ENCODE measurements at places on chromosomes 11 and 22.

DNA sequence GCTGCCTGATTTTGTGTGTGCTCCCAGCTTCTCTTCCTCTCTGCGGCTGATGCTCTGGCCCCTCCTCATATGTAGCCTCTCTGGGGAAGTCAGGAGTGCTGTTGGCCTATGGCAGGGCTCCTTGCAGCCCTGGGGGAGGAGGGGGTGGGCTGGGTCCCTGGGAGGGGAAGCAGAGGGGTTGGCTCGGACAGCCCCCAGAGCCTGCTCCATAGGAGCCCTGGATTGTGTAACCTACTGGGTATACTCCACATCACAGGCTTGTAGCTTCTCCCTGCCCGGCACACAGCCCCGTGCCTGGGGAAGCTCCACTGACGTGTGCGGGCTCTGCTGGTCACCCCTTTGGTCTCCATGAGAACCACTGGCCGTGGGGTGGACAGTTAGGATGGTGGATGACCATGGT lies 113.8 kb downstream of the ST3GAL4 start:
- DNase-seq: no peak

DNA sequence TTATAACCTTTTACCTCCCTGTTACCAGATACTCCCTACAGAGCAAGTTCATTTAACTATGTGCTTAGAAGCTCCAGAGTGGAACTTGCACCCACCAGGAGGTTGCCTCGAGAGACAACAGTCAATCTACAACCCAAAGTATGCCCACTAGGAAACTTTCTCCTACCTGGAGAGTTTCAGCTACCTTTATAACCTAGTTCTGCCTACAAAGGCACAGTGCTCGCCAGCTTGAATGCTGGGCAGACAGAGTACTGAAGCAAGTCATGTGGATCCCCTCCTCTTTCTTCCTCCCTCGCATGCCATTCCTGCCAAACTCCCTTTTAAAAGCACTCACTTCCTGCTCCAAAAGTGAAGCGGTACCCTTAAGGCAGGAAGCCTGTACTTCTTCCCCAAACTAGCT lies 258.9 kb downstream of the SWAP70 start:
- no peak for DNase-seq

- no peak for DNase-seq
Observed at GRCh38 chr11:7523416-7524210, 9.8 kb downstream of the PPFIBP2 start.

DNA sequence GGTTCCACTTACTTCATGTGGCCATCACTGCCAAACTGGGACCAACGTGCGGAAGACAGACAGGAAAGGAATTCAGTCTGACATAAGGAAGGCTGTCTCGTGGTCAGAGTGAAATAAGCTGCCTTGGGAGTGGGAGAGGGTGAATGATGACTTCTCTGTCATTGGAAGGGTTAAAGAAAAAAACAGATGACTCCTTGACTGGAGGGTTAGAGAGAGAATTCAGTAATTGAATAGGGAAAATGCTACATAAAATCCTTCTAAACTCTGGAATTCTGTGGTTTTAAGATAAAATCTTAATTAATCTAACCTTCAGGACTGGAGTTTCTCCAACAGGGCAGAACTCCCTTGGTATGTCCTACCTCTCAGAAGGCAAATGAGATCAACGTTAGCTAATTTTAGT lies 33.8 kb downstream of the RAB30 start:
- no peak for DNase-seq

DNA sequence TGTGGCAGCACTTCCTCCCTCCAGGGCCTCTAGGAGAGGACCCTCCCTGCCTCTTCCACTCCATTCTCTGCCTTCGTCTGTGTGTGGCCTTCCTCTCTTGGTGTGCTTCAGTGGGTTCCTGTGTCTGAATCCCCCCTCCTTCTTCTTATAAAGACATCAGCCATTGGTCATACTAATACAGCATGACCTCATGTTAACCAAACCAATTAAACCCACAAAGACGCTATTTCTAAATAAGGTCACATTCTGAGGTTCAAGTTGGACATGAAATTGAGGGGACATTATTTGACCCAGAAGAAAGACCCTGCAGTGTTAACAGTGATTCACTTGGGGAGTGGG lies 398.6 kb downstream of the SHANK2 start:
- DNase-seq: no peak

DNA sequence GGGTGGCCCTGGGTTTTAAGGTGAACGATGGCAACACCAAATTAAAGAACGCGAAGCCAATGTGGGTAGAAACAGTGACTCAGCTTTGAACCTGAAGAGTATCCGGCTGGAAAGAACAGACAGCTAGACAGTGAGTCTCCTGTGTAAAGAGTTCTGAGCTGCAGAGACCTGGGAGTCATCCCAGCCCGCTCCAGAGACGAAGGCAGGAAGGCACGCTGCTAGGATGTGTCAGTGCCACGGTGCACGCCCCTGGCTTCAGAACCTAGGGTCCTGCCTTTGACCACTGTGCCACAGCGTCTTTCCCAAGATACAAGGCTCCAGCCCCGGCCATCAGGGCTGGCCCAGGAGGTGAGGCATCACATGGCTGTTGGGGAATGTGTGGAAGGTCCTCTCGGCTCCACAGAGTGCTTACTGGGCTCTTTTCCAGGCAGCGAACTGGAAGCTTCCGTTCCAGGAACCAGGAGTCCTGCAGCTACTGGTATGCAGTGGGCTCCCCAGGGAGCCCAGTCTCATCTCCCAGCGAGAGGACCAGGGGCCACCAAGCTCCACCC lies 29.9 kb downstream of the LRFN4 start:
- no peak for DNase-seq

- no peak for DNase-seq
Observed at GRCh38 chr11:9573775-9574621, 528 bp downstream of the WEE1 start.

DNA sequence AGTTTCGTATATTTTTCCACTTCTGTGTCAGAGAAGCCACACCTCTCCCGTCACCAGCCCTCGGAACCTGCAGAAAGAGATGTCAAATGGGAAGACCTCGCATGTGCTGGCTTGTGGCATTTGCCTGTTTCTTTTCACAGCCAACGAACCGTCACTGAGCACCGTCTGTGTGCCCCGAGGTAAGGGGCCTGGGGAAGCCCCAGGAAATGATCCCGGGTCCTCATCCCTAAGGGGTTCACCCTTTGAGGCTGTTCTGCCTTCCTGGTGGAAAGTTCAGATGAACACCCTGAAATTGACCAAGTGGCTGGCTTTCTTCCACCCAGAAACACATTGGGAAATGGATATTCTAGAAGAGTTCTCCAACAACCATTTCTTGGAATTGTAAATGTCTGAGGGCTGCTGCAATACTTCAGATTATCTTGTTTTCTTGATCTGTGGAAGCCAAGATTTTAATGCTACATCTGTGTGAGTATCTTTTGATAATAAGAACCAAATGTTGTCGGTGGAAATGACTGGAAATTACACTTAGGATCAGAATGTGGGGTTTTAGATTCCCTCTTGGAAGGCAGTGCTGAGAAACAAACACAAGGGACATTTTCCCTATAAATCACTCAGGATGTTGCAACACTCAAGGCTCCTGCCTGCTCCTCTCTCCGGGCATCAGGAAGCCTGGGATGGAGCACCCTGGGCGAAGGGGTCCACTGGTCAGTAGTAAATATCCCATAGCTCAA lies 37.6 kb downstream of the RIBC2 start:
- DNase-seq: no peak

- no peak for DNase-seq
Observed at GRCh38 chr22:17235149-17235655, 16.0 kb upstream of the ADA2 start.
